Peyer's patch (tissue), 4 donors: ENCODE measurements at places on chromosomes 3 and 15. TPM values are rescaled to one million over a fixed set of nuclear protein-coding genes. Genes with fewer than 3 reads are reported as not detected.

DNA sequence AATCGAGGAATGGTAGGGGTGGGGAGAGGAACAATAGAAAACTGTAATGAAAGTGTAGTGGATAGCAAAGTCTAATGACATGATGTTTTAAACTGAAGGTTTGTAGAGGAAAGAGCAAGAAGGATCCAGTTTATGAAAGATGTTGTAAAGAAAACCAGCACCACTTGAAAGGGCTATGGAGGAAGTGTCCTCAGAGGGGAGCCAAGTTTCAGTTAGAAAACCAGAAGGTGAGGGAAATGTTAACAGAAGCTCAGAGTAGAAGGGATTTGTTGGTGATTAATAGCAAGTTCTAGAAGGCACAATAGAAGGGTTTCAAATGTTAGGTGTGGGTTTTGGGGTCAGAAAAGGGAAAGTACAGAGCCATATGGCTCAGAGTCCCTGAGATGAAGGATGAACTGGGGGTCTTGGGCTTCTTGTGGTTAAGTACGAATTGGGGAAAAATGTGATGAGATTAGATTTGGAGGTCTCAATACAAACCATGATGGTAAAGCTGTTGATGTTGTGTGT is 33.8 kb upstream of the LRRC58 start:
- H3K4me1 ChIP-seq = no peaks in the 10 kb centered on the region
- H3K4me3 ChIP-seq = no peak overlapping the region
- no peaks in the 10 kb centered on the region for H3K36me3 ChIP-seq
- no peaks in the 10 kb centered on the region for H3K27me3 ChIP-seq
- DNase-seq = no peak

Gene HTR3E
- total RNA-seq = not detected

DNA sequence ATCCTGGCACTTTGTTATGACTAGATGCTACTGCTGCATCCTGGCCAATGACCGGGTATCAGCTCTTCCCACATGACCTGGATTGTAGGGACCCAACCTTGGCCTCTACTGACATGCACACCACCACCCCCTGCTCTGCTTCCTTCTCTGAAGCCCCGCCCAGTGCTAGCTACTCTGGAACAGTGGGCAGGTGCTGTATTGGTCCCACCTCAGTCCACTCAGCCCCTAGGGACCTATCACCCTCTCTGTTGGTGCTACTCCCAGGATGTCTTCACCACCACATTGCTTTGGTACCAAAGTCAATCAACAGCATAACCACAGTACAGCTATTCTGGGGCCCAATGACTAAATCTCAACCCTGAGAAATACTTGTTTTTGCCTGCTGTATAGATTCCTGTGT is 170.2 kb upstream of the PRICKLE2 start:
- no peak for DNase-seq
- H3K27me3 ChIP-seq = no peaks in the 10 kb centered on the region
- H3K27ac ChIP-seq = no peak overlapping the region
- no peaks in the 10 kb centered on the region for H3K36me3 ChIP-seq
- no peak overlapping the region for H3K4me3 ChIP-seq

- H3K36me3 ChIP-seq = no peaks in the 10 kb centered on the region
- no peak for DNase-seq
- H3K27ac ChIP-seq = no peak overlapping the region
- H3K4me3 ChIP-seq = no peak overlapping the region
- no peaks in the 10 kb centered on the region for H3K4me1 ChIP-seq
- H3K27me3 ChIP-seq = no peaks in the 10 kb centered on the region
Measured at GRCh38 chr3:146491303-146491702, 21.9 kb upstream of the PLSCR2 start.

Gene ZNF445
- total RNA-seq = 8.2 TPM

DNA sequence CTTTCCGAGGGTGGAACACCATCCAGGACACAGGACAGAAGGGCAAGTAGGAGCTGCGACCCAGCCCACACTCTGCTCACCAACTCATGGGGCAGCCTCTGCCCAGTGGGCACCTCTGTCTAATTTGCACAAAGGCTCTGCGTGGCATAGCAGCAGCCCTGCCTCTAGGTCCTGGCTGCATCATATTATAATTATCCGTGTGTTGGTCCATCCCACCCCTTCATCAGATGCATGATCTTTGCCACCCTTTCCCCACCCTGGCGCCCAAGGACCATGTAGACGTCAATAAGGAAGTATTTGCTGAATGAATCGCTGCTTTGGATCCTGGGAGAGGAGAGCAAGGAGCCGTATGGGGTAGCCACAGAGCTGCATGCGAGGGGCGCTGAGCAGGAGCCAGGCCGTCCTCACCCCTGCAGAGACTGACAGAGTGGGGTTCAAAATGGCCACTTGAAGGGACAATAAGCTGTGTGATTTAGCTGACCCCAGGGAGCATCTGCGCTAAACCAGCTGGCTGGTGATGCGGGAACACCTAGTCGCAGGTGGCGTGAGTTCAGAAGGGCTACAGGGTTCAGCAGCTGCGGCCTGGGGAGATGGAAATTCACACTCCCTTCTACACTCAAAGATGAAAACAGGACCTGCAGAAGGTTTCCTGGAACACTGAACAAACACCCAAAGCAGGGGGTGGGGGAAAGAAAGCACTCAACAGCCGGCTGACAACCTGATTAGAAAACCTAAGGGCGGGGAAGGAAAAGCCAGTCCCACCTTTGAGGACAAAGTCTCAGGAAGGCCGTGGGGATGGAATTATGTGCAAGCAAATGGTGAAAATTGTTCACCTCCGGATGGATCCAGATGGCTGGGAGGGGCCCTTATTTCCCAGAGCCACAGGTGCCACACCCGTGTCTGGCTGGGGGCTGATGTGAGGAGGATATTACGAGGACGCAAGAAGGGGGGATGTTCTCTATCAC is 6.4 kb downstream of the MGLL start:
- no peak overlapping the region for H3K27ac ChIP-seq
- no peaks in the 10 kb centered on the region for H3K27me3 ChIP-seq
- H3K4me1 ChIP-seq = peaks cover 11% of the 10 kb centered on the region
- no peaks in the 10 kb centered on the region for H3K36me3 ChIP-seq

Gene ERICH6
- total RNA-seq = not detected

DNA sequence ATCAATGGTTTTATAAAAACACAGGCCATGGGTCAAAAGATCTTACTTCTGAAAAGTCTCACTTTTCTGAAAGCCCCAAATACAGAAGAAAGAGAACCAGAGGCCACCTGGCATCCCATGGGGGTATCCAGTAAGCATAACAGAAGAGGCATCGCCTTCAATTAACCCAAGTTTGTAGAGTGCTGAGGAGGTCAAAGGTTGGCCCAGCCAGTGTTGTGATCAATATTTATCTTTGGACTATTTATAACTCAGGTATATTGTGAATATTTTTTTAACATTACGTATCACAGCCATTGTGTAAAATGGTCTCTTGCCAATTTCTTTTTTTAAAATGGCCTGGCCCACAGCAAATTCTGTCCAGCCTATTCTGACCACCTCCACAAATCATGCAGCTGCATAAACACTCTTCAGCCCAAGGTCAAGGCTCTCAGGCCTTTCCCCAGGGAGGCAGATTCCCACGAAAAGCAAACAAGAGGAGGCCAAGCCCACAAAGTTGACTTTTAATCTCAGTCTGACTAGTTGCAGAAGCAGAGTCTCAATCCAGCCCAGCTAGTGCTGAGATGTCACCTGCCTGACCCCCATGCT is 26.2 kb upstream of the SPTBN5 start:
- no peaks in the 10 kb centered on the region for H3K4me1 ChIP-seq
- DNase-seq = no peak
- H3K27ac ChIP-seq = peak overlapping the region; percentile 5
- H3K36me3 ChIP-seq = no peaks in the 10 kb centered on the region
- H3K27me3 ChIP-seq = no peaks in the 10 kb centered on the region
- H3K4me3 ChIP-seq = no peak overlapping the region

DNA sequence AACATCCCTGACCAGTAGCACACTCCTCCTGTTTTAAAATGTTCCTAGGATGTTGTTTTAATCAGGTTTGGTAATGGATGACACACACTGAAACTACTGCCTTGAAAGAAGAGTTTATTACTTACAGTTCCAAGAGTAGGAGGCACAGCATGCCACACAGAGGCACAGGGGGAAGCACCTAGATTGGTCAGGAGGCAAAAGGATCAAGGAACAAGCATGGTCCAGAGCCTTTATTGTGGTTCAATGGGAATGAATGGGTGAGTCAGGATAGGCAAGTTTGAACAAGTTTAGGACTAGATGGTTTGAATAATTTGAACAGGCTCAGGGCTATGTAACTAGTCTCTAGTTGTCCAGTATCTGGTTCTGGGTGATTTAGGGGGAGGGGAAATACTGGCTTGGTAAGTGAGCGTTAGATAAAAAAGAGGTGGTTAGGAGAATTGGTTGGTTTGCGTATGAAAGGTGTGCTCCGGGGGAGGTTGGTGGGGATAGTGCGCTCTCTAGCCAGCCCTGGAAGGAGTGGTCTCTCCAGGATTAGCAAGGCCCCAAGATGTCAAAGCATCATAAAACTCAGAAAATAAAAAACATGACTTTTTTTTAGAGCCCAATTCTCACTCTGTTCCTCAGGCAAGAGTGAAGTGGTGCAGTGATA is 35.1 kb downstream of the TMOD3 start:
- no peak for DNase-seq
- H3K36me3 ChIP-seq = no peaks in the 10 kb centered on the region
- no peaks in the 10 kb centered on the region for H3K27me3 ChIP-seq
- H3K27ac ChIP-seq = no peak overlapping the region
- no peak overlapping the region for H3K4me3 ChIP-seq

DNA sequence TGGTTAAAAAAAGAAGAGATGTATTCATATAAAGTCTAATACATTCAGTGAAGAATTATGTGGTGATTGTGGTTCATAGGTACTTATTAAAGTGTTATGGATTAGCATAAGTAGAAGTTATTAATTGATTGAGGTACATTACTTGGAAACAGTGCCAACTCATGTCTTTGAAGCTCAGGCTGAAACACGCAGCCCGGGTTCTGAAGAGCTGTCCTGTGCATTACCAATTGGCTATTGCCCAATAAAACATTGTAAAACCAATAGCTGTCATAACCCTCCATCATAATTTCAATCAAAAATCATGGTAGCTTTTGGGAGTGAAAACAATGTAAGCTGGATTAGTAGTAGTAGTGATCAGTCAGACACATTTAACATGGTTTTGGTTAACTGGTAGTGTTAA is 560.1 kb downstream of the MCTP2 start:
- no peaks in the 10 kb centered on the region for H3K27me3 ChIP-seq
- DNase-seq = no peak

DNA sequence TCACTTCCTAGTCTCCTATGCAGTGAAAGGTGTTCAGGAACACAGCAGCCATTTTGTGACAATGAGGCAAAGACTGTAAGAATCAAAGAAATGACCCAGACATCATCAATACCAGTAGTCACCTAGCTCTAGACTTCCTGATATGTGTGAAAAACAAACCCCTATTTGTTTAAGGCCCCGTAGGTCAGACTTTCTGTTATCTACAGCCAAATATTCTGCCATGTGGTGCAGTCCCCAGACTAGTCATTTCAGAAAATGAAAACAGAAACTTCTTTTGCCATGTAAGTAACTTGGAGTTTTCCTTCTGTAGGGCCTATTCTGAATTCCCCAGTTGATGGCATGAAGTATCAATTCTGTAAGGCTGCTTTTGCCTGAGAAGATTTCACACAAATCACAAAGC is 181.7 kb upstream of the SNTN start:
- no peaks in the 10 kb centered on the region for H3K27me3 ChIP-seq
- no peaks in the 10 kb centered on the region for H3K36me3 ChIP-seq
- no peak for DNase-seq
- H3K4me3 ChIP-seq = no peak overlapping the region
- H3K27ac ChIP-seq = no peak overlapping the region

Gene C3orf85
- total RNA-seq = 99.7 TPM

DNA sequence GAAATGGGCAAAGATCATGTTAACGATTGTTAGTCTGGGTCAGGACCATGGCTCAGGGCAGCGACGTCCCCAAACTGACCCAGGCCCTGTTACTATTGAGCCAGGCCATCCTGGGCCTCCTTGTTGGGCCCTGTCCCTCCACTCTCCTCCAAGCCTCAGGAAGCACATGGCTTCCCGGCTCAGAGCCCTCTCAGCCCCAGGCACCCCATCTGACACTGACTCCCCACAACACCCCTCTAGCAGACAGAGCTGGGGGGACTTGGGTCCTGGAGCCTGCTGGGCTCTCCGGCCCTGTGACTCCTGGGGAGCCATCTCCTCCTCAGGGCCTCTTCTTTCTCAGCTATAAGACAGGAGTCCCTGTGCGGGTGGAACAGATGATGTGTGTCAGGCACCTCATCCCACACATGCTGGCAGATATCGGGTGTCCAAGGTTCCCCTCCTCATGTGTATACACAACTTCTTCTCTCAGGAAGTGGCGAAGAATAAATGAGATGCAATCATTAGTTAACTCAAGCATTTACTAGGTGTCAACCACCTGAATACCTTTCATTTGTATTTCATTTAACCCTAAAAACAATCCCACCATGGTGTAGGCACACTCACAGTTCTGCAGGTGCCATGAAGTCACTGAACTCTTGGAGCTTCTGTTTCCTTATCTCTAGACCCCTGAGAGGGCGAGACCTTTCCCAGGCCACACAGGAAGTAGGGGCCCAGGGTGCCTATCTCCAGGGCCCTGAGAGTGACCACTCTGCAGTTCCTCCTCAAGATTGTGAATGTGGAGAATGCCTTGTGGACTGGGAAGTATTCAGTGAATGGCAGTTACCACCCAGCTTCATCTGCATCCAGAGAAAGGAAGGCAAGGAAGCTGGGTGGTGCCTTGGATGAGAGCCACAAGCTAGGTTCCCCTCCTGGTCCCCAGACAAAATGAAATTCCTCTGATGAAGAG is 282.5 kb upstream of the TLE3 start:
- H3K27ac ChIP-seq = no peak overlapping the region
- no peak overlapping the region for H3K4me3 ChIP-seq
- no peaks in the 10 kb centered on the region for H3K36me3 ChIP-seq
- H3K27me3 ChIP-seq = no peaks in the 10 kb centered on the region
- H3K4me1 ChIP-seq = no peaks in the 10 kb centered on the region
- no peak for DNase-seq

Gene CCDC9B
- 52.3 TPM for total RNA-seq

DNA sequence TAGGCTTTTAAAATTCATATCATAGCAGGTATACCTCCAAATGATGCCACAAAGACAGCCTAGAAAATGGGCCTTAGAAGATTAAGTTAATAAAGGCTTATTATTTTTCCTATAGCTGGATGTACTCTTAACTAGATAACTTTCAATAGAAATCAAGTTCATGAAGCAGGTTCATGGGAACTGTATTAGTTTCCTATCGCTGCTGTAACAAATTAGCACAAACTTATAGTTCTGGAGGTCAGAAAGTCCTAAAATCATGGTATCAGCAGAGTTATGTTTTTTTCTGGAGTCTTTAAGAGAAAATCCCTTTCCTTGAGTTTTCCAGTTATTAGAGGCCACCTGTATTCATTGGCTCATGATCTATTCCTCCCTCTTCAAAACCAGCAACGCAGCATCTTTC is 269.9 kb downstream of the TIGIT start:
- H3K27me3 ChIP-seq = no peaks in the 10 kb centered on the region
- no peak for DNase-seq
- no peaks in the 10 kb centered on the region for H3K4me1 ChIP-seq
- no peak overlapping the region for H3K4me3 ChIP-seq

DNA sequence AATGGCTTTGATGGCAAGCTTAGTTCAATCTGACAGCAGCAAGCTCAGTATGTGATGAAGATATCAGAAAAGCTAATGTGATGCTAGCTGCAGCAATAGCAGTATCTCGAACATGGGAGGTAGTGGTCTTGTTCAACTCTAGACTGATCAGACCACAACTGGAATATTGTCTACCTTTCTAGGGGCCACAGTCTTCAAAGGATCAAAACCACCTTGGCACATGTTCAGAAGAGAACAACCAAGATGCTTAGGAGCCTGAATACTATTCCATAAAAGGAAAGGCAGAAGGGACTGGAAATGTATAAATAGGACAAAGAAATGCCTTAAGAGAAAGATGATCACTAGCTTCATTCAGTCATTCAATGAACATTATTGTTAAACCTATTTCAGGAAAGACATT is 2.3 kb downstream of the C3orf70 start:
- DNase-seq = no peak
- no peaks in the 10 kb centered on the region for H3K27me3 ChIP-seq
- H3K36me3 ChIP-seq = no peaks in the 10 kb centered on the region
- H3K4me3 ChIP-seq = no peak overlapping the region
